Left renal pelvis (tissue), 4 donors: ENCODE measurements at places on chromosomes 6 and 20. TPM values are rescaled to one million over a fixed set of nuclear protein-coding genes. Genes with fewer than 3 reads are reported as not detected.
A peak's percentile ranks its signal among the peaks of the same experiment; 100 is the strongest.

DNA sequence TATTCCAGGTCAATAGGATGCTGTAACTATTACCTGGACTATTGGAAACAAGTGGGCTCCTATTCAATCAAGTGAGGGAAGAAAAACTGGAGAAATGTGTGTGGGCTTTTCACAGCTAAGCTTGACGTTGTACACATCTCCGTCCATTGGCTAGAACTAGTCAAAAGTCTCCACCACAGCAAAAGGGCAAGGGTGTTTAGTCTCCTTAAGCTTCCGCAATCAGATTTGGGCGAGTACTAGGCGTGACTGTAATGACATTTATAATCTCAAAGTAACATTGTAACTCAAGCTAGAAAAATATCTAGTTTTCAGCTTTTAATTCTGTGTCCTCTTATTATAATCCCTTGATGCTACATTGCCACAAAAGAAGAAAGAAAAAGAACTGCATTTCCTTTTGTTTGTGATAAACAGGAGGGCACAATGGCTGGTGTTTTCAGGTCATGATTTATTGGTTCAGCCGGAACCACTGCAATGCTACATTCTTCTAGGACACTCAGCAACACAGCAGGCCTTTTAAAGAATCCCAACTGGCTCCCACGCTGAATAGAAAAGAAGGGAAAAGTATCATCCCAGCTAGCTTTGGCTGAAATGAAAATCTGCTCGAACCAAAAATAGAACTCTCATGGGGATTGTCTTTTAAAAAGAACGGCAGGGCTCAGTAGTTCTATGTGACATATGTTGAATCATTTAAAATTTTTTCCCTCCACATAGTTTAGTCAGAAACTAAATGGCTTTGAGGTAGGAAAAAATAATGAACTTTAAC, 387.7 kb downstream of the BTBD3 start:
- DNase-seq = no peak

DNA sequence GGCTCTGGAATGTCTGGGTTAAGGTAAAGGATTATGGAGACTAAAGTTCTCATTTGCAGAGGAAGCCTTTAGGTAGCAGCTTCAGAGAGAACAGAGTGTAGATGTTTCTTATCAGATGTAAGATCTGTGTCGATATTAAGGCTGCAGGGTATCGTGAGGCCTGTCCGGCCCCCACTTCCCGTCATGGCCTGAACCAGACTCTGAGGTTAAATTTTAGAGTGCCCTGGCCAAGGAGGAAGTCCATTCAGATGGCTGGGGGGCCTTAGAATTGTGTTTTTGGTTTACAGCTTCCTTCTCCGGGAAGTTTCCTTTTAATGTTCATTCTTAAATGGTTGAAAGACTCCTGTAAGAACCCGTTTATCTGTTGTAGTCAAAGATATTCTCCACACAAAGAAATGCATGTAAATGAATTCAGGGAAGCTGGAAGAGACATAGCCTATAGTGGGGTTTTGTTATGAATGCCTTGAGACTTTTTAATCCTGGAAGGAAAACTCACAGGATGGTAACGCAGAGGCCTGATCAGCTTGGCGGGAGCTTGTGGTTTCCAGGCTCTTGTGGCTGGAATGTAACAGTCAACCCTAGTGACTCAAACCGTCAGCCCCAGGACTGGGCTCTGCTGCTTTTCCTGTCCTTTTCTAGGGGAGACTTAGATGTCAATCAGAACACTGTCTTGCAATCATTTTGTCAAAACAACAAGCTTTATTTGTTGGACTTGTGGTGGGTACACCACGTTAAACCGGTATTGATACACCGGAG, 34.7 kb downstream of the KIF25 start:
- DNase-seq = no peak

DNA sequence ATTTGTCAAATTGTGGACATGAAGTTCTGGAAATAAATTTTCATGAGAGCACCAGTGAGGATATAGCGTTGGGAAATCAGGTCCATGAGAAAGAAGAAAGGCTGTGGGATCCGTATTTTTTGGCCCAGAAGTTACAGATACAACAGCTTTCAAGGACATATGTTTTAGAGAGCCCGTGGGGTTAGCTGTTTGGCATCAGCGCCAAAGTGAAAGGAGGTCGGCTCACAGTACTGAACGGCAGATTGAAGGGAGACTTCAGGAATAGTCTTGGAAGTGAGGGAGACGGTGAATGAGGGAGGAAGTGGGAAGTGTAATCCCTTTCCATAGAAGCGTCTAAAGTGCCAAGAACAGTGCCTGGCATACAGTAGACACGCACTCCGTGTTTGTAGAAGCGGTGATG, 31.8 kb downstream of the ZDHHC14 start:
- DNase-seq = no peak

DNA sequence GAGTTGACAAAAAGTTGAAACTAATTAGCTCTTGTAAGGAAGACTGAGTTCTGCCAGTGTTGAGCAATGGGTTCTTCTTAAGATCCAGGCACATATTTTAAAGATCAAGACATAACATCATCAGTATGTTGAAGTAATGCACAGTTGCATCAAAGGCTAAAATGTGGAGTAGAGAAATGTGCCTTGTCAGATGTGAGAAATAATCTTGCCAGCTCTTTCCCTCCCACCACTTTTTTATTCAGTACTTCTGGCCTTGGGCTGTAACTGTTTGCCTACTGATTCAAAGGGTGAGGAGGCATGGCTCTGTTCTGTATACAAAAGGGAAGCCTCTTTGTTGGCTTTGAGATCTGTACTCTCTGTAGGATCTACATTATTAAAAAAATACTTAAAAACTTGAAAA, 13.1 kb downstream of the PKIB start:
- DNase-seq = no peak

- DNase-seq = no peak
Measured at GRCh38 chr6:10976571-10976970, 67.5 kb downstream of the ELOVL2 start.

- DNase-seq = no peak
Measured at GRCh38 chr6:155264693-155265320, 994 bp downstream of the CLDN20 start.

GRCh38 chr20:49593466-49594142, 25.7 kb upstream of the PTGIS start:
- no peak for DNase-seq

- no peak for DNase-seq
Measured at GRCh38 chr20:1280195-1281102, 14.4 kb downstream of the SNPH start.

DNA sequence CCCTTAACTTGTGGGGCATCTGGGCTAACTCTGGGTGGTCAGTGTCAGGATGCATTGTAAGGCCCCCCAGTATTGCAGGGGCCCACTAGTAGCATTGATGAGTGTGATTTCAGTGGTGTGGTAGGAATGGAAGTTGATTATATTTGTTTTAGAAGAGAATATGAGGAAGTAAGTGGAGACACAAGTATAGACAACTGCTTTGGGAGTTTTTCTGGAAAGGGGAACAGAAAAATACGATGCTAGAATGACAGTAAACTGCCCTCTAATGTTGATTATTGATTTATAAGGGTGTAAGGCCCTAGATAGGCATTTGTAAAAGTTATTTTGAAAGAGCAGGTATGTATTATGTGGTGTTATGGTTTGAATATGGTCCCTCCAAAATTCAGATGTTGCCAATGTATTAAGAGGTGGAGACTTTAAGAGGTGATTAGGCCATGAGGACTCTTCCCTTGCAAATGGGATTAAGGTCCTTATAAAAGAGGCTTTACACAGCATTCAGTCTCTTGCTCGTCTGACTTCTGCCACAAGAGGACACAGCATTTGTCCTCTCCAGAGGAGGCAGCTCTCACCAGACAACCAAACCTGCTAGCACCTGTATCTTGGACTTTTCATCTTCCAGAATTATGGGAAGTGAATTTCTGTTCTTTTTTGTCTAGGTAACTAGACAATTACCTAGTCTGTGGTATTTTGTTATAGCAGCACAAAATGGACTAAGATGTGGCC, 135.9 kb upstream of the DTNBP1 start:
- DNase-seq = no peak

- no peak for DNase-seq
Measured at GRCh38 chr20:62063315-62063980, 2.2 kb downstream of the TAF4 start.

DNA sequence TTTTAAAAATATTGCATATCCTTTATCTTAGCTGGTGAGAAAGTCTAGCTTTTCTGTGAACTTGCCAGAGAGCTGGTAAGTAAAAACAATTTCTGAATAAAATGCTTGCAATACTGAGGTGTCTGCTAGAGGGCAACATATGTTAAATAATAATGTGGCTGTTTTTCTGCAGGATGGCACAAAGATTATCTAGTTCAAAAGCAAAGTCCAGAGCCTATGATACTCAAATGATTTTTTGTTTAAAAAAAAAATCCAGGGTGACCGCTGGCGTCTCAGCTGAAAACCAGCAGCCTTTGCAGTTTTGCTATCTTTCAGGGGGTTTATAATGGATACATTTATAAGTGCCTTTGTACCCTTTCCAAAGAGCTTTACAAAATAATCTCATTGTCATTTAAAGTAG, 194.9 kb downstream of the PHACTR1 start:
- no peak for DNase-seq

- DNase-seq = no peak
Measured at GRCh38 chr6:55918639-55919038, 43.2 kb upstream of the BMP5 start.

- peak; percentile 16 for DNase-seq
Measured at GRCh38 chr20:56004007-56004406, 1.3 kb downstream of the CBLN4 start.

- no peak for DNase-seq
Measured at GRCh38 chr6:168817558-168818159, 376.7 kb downstream of the SMOC2 start.

DNA sequence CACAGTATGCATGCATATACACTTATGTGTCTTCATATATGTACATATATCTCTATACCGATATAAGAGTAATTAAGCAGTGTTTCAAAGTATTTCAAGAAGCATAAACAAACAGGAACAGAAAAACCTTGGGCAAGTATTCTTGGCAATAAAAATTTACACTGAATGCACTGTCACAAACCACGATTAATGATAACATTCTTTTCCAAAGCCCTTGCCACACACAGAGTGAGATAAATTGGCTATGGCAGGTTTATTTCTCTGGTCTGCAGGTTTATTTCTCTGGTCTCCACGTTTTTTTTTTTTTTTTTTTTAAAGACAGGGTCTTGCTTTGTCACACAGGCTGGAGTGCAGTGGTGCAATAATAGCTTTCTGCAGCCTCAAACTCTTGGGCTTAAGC, 73.0 kb downstream of the PPP1R3G start:
- no peak for DNase-seq

DNA sequence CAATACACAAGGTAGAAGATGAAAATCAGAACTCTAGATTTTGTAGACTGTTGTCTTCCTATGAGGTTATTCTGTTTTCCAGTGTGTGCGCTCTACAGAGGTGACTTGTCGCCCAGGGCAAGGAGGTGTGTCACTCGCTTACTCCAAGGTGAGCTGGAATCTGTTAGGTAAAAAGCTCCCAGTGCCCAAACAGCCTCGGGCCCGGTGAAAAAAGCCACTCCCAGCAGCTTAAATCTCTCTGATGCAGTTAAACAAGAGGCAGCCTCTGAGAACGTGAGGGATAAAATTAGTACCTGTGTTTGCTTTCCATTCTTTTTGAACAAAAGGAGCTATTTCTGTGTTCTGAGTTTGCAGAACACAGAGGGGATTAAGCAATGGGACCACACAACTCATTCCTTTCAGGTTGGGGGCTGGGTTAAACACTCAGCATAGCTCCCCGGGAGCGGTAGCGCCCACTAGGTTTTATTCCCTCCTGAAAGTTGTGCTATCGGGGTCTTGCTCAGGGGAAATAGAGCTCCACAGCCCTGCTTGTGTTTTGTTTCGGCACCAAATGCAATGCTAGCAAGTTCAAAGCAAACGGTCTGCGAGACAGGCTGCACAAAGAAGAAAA, 181.2 kb downstream of the FOXA2 start:
- DNase-seq = no peak

DNA sequence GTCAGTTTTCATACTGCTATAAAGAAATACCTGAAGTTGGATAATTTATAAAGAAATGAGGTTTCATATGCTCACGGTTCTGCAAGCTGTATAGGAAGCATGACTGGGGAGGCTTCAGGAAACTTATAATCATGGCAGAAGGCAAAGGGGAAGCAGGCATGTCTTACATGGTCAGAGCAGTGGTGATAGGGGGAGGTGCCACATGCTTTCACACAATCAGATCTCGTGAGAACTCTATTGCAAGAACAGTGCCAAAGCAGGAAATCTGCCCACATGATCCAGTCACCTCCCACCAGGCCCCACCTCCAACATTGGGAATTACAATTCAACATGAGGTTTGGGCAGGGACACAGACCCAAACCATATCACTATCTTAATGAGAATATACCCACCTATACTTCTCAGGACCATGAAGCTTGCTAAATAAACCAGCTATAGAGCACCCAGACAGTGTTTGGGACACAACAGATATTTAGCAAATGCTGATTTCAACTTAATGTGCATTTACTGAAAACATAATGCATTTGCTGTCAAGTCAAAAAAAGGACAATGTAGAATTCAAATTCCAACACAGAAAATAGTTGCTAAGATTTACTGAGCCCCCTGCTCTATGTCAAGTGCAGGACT, 63.8 kb downstream of the TNFRSF21 start:
- DNase-seq = no peak

GRCh38 chr20:25025091-25025861, 32.7 kb downstream of the ACSS1 start:
- no peak for DNase-seq

- DNase-seq = no peak
Measured at GRCh38 chr20:1693427-1693826, 35.8 kb upstream of the SIRPG start.

GRCh38 chr6:115441651-115442050, 619.0 kb downstream of the FRK start:
- DNase-seq = no peak

DNA sequence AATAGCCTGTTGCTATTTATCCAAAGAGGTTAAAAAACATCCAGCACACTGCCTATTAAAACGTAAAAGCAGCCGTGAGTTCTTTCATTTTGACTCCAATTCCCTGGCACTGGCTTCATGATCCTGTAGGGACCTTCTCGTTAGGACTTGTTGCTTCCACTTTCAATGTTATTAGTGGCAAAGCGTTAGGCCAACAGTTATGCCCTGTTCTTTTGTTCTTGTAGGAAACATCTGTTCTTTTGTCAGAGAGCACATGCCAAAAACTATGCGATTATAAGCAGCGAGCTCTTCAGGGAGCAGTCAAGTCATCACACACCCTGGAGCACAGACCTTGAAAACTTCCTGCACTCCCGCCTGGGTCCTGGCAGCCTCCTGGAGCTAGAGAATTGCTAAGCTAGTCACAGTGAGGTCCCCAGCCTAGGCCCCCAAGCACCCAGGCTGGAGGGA, 609.5 kb upstream of the ARID1B start:
- no peak for DNase-seq

MYLK4 gene
- polyA plus RNA-seq = 1.3 TPM

NKX2-2 gene
- not detected for polyA plus RNA-seq

FAM209B gene
- 0.27 TPM for polyA plus RNA-seq

MAFB gene
- polyA plus RNA-seq = 135 TPM

SPINT3 gene
- polyA plus RNA-seq = not detected

CHRNA4 gene
- 10.0 TPM for polyA plus RNA-seq
